Stimulated activated CD4-positive, alpha-beta T cell treated with anti-CD3 and anti-CD28 coated beads, Interleukin-15, amount 100 ng/mL, for 48 hours (primary cell): ENCODE measurements at places on chromosomes 16 and 17.

- no peak for DNase-seq
Measured at GRCh38 chr17:36768394-36768793, 167.0 kb downstream of the MRM1 start.

- no peak for DNase-seq
Measured at GRCh38 chr17:70096861-70097260, 21.8 kb downstream of the KCNJ16 start.

GRCh38 chr17:14015271-14015670, 54.0 kb upstream of the COX10 start:
- DNase-seq = no peak

DNA sequence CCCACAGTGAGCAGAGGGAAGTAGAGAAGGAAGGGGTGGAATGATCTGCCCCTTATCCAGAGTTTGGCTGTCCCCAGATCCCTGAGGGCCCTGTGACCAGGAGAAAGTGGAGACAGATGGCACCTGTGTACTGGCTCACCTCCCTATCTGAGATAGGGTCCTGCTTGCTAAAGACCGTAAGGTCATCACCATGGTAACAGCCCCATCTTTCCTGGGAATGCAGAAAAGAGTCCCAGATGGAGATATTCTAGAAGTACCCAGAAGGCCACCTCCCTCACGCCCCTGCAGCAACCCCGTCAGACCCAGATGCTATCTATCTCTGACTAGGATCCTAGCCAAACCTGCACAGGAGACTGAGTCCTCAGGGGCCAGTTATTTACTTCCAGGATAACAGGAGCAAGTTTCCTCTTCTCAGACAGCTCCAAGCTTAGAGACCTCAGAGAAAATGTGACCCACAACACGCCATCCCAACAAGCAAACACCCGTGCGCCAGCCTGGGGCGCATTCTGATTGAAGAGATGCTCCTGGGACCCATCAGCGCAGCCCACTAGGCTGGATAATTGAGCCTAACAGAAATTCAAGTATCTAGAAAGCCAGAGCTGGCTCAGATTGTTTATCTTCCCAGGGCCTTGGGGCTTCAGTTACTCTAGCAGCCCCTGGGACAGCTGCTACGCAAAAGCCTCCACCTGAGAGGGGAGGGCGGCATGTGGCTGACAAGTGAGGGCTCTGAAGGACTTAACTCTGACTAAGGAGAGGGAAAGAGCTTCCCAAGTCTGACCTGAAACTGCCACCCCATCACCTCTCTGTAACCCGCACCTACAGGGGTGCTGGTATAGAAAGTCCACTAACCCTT, 1.9 kb downstream of the ORMDL3 start:
- DNase-seq = no peak

GRCh38 chr17:10149573-10150399, 48.6 kb downstream of the GAS7 start:
- DNase-seq = no peak

DNA sequence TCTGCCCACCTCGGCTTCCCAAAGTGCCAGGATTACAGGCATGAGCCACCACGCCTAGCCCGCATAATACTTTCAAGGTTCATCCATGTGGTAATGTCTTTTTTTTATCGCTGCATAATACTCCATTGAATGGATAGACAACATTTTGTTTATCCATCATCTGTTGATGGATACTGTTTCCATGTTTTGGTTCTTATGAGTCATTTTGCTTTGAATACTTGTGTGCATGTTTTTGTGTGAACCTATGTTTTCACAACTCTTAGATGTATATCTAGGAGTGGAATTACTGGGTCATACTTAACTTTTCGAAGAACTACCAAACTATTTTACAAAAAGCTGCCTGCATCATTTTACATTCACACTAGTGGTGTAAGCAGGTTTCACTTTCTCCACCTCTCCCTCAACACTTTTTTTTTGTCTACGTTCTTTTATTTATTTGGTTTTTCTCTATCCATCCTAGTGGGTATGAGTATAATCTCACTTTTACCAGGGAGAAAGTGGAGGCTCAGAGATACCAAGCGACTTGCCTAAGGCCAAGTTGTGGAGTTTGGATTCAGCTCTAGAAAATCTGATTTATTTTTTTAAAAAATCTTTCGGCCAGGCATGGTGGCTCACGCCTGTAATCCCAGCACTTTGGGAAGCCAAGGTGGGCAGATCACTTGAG, 151.2 kb downstream of the CMIP start:
- no peak for DNase-seq

DNA sequence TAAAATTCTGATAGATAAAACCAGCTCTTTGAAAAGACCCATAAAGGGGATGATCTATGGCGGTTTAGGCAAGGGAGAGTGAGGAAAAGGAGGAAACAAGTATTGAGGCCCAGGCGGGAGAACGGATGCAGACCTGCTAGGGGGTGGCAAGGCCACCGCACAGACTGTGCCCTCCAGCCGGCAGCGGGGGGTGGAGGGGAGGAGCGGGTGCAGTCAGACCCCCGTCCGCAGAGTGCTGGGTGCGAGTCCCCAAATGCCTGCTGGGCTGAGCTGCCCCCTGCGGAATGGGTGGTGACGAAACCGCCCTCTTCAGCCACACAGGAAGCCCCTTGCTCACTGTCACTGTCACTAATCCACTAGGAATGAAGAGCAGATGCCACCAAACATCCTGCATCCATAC, 46.0 kb downstream of the LMF1 start:
- DNase-seq = no peak

GRCh38 chr17:3222505-3222904, 15.0 kb downstream of the OR1A1 start:
- DNase-seq = no peak
